Karpas-422 (cell line): ENCODE measurements at places on chromosomes 2 and 18.

- no peaks in the 10 kb centered on the region for H3K27me3 ChIP-seq
- no peak for DNase-seq
- no peak overlapping the region for H3K4me3 ChIP-seq
- no peaks in the 10 kb centered on the region for H3K4me1 ChIP-seq
- no peak overlapping the region for H3K27ac ChIP-seq
- H3K36me3 ChIP-seq = no peaks in the 10 kb centered on the region
These were observed 43.5 kb downstream of the ARMC9 start for GRCh38 chr2:231241755-231242507.

- DNase-seq = no peak
- H3K4me3 ChIP-seq = no peak overlapping the region
- H3K36me3 ChIP-seq = 0 out of 2 replicates have a peak, but pooled peaks cover 13% of the 10 kb centered on the region
- H3K27me3 ChIP-seq = no peaks in the 10 kb centered on the region
These were observed 31.1 kb downstream of the SIGLEC15 start for GRCh38 chr18:45856531-45856930.

DNA sequence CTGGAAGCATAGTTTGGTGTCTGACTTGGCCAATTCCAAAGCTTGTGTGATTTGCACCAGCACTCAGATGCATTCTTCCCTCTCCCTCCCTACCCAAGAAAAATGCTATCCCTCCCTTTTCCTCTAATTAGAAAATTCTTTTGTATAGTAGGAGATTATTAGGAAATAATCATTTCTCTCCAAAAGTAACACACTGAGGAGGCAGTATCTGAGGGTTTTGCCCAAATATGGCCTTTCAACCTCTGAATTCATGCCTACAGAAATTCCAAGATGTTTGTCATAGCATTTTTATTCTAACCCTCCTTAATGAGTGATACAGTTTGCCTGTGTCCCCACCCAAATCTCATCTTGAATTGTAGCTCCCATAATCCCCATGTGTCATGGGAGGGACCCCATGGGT is 5.0 kb upstream of the TMEM18 start:
- peaks cover 13% of the 10 kb centered on the region for H3K4me1 ChIP-seq
- no peaks in the 10 kb centered on the region for H3K27me3 ChIP-seq

DNA sequence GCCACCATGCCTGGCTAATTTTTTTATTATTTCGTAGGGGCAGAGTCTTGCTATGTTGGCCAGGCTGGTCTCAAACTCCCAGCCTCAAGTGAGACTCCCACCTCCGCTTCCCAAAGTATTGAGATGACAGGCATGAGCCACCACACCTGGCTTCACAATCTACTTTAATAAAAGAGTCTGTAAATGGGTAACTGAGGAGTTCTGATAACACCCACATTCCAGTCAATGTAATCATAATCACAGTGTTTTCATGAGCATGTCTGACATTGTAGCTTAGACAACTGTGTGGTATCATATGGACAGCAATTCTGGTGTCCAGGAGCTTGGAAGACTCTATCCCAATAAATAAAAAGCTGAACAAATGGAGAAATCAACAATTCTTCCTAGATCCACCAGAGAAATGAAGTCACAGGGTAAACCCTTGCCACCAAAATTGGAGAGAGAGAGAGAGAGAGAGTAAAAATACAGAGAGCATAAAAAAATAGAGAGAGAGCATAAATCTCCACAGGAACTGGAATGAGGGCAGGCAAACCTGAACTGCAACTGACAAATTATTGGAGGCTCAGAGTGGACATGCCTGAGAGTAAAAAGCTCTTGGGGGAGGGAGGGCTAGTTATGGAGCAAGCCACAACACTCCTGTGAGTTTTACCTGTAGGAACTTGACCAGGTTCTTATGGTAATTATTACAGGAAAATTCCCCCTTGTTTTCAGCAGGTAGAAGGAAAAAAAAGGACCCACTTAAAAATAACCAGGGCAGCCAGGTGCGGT is 12.4 kb upstream of the NBEAL1 start:
- no peaks in the 10 kb centered on the region for H3K36me3 ChIP-seq
- no peak overlapping the region for H3K4me3 ChIP-seq
- H3K27ac ChIP-seq = no peak overlapping the region
- no peaks in the 10 kb centered on the region for H3K27me3 ChIP-seq
- DNase-seq = no peak

GRCh38 chr2:234419726-234420125 is 77.2 kb downstream of the ARL4C start:
- H3K27ac ChIP-seq = no peak overlapping the region
- DNase-seq = no peak
- no peak overlapping the region for H3K4me3 ChIP-seq
- H3K27me3 ChIP-seq = no peaks in the 10 kb centered on the region

- no peaks in the 10 kb centered on the region for H3K4me1 ChIP-seq
- H3K4me3 ChIP-seq = no peak overlapping the region
- H3K36me3 ChIP-seq = no peaks in the 10 kb centered on the region
- H3K27ac ChIP-seq = no peak overlapping the region
These were observed 77.8 kb upstream of the TACR1 start for GRCh38 chr2:75277111-75277510.

DNA sequence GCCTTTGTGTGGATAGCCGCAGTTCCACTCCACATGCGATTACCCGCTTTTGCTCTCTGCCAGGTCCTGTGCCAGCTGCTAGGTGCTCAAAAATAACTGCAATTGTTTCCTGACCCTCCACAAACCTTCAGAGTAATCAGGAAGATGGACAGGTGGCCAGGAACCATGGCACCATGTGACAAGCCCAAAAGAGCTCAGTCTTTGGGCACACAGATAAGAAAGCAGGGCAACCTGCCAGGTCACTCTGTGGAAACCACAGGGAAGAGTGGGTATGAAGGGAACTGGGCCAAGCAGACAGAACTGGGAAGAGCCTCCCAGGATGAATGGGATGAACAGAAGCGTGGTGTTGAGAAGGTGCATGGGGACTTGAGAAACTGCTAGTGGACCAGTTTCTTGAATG is 79.4 kb upstream of the AGAP1 start:
- H3K27me3 ChIP-seq = no peaks in the 10 kb centered on the region
- no peaks in the 10 kb centered on the region for H3K4me1 ChIP-seq
- DNase-seq = no peak
- no peak overlapping the region for H3K4me3 ChIP-seq
